Suppressor macrophage treated with lipopolysaccharide for 4 hours (primary cell): ENCODE measurements at places on chromosomes 5 and 9.
A peak's percentile ranks its signal among the peaks of the same experiment; 100 is the strongest.

DNA sequence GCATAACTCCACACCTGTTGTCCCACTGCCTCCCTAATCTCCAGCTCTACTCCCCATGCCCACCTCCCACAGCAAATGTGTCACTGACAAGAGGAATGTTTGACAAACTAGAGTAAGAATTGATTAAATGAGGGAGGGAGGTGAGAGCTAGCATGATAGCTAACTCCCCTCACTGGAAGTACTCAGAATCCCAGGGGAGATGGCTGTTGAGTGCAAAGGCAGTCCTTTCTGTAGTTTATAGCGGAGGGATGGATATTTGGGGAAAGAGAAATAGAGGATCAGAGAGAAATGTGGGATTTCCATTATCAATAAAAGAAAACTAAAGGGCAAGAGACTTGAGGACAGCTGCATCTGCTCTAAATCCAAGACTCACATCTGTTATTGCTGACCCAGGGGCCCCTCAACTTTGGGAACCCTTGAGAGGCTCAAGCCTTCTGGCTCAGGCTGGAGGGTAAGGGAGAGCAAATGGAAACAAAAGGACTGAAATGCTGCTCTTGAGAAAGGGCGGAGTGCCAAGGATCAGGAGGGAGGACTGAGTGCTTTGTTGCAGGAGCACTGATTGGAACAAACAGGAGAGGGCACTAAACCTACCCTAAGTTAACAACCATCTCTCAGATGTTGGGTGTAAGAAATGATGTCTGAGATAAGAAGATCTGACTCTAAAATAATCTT is 372.1 kb downstream of the NTRK2 start:
- DNase-seq, result no peak

DNA sequence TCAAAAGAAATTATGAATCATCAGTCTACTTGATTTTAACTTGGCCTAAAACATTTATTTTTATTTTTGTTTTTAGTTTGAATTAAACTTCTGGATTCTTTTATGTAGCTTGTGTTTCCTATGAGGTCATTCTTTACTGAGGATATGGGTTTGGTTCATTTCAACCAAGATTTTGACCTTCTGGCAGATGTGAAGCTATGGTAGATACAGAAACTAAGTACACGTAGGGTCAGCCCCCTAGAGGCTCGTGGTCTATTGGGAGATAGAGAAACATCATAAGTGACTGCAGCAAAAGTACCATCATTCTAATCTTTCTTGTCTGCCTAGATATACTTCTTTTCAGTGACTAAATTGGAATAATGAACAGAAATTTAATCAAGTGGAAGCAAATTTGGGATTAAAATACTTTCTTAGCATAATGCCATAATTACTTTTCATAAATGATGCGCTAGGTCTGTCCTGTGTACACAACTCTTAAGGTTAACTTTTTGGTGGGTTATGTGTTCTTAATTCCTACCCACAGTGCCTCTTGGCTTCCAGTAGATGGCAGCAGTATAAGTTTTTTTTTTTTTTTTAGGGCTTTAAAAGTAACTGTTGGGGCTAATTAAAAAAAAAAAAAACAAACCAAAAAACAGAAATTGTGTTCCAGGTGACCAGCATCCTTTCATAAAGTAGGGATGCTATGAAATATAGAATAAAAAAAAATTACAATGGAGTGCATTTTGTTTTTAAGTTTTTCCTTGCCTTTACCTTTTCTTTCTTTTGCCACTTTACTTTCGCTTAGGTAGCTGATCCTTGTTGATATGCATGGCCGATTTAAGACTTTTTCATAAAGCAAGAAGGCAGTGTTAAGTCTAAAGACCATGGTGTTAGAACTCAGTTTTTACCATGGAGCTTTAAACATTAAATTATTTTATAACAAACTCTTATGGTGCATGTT is 49.9 kb downstream of the LRRTM2 start:
- DNase-seq, result peak; percentile 11

GRCh38 chr5:92687821-92688722 is 892.9 kb downstream of the NR2F1-AS1 start:
- no peak for DNase-seq

DNA sequence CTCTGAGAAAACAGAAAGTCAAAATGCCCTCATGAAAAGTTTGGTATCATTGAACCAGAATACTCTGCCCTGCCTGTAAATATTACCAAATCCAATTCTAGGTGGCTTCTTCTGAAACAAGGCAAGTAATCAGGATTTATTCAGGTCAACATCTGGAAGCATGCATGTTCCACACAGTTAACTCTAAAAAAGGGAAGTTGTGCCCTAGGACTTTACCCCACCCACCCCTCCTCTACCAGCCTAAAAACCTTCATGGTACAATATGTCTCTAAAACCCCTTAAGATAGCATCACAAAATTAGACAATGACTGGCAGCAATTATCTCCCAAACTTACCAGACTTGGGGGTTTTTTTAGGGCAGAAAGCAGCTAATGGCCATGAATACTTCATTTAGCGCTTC is 414.8 kb upstream of the SLC30A5 start:
- DNase-seq, result no peak

GRCh38 chr5:154010660-154011059 is 28.1 kb downstream of the FAM114A2 start:
- DNase-seq, result no peak

- no peak for DNase-seq
Observed at GRCh38 chr5:159451197-159452052, 121.1 kb upstream of the IL12B start.

GRCh38 chr5:28234356-28234968 is 1196.1 kb upstream of the CDH9 start:
- DNase-seq, result no peak

GRCh38 chr9:97856857-97857605 is 4.0 kb downstream of the FOXE1 start:
- DNase-seq, result no peak

- no peak for DNase-seq
Observed at GRCh38 chr5:151892393-151892792, 32.3 kb downstream of the GLRA1 start.

DNA sequence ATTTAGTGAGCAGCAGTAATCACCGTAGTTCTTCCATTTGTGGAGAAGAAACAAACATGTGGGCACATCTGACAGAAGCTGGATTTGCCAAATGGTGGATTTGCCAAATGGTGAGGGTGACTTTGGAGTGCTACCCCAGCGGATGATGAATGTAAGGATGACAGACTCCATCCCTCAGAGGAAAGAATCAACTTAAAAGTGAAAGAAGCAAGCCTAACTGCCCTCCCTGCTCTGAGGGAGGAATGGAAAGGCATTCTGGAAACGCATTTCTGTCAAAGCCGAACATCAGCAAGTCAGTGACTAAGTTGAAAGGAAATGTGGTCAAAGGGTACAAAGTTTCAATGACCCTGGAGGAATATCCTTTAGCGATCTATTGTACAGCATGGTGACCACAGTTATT is 143.5 kb downstream of the GPBP1 start:
- DNase-seq, result peak; percentile 1

DNA sequence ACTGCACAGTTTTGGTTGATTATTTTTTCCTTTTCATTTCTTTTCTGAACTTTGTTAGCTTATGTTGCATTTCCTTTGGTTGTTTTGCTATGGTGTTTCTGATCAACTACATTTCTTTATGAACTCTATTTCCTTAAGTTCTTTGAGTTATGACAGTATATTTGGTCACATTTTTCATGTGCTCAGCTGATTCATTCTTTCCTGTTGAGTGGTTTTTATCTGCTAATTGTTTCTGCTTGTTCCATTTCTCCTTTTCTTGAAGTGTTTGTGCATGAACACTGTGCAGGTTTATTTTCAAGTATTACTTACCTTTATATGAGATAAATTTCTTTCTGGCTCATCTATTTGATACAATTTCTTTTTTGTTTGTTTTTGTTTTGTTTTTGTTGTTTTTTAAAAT is 50.9 kb upstream of the MACIR start:
- DNase-seq, result peak; percentile 54

DNA sequence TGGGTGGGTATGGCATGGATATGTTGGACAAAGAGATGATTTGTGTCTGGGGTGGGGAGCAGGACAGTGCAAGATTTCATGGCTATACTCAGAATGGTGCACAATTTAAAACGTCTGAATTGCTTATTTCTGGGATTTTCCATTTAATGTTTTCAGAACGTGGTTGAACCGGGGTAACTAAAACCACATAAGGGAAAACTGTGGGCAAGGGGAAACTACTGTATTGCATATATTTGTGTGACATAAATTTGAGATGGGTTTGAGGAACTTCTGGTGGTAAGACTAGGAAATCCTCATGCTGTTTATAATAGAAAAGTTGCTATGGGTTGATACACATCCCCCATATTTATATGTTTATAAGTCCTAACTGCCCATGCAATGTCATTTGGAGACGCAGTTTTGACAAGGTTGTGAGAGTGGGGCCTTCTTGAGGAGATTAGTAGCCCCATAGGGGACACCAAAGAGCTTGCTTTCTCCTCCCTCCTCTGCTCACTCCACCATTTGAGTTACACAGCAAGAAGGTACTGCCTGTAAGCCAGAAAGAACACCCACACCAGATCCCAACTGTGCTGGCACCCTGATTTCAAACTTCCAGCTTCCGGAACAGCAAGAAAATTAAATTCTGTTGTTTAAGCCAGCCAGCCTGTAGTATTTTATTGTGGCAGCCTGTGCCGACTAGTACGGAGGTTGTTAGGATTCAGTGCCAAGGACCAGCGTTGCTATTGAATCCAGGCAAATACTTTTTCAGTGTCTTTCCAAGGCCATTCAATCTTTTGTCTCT is 2118.9 kb downstream of the MAT2B start:
- DNase-seq, result peak; percentile 63

DNA sequence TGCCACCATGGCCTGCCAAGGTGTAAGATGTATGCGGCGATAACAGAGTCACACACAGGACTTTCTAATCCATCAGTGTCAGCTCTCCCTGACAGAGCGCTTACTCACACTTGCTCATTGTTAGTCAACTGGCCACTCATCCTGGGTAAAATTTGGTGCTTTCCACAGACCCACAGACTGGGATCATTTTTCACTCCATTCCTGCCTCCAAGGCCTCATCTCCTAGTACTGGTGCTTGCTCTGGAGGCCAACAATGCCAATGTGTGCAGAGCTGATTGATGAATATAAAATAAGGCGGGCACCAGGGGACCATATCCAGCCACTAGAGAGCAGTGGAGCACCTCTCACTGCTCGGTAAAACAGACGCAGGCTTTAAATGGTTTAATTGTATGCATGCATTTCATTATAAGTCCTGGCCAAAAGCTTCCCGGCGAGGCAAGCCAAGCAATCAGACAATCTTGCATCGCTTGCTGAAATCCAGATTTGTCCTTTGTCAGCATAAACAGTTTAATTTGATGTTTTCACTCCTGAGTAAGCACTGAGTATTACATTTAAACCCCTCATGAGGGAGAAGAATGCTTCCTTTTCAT is 22.3 kb downstream of the PSMB7 start:
- DNase-seq, result peak; percentile 83

GRCh38 chr9:93910196-93910595 is 45.0 kb downstream of the BARX1 start:
- no peak for DNase-seq

DNA sequence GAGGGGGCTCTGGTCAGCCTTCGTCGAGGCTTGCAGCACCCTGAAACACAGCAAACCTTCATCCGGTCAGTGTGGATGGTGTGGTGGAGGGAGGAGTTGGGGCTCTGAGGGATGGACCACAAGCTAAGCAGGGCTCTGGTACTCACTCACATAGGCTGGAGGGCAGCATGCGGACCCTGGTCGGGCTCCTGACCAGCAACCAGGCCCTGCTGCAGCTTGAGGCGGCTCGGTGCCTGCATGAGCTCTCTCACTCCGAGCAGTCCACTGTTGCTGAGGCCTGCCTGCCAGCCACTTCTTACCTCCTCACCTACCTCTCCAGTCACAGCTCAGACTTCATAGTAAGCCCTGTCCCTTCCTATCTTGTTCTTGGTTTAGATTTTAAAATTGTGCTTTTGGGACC is 2.5 kb downstream of the TMCO6 start:
- DNase-seq, result no peak

DNA sequence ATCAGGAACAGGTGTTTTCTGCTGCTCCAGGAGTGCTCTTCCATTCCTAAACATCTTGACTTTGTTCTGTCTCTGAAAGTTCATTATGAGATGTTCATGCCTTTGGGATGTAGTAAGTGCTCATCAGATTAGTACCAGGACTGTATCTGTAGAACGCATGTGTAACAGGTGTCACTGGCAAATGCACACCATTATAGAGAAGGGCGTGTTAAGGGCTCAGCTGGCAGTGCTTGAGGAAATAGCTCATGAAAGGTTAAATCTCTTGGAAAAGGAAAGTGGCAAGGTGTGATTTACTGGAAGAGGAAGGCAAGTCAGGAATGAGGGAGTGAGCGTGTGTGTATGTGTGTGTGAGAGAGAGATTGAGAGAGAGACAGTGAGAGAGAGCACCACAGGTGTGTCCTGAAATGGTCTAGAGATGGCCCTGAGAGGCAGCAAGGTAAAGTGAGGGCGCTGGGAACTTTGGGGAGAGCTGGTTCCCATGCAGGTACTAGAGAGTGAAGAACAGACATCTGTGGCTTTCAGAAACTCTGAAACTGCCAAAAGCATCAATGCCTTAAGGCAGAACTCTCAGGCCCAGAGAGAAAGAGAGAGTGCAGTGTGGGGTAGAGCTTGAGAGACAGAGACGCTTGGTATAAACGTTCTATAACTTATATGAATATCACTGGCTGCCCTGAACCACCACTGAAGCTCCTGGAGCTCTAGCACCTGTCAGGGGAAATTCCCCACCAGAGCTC is 13.7 kb upstream of the CXCL14 start:
- DNase-seq, result no peak

DNA sequence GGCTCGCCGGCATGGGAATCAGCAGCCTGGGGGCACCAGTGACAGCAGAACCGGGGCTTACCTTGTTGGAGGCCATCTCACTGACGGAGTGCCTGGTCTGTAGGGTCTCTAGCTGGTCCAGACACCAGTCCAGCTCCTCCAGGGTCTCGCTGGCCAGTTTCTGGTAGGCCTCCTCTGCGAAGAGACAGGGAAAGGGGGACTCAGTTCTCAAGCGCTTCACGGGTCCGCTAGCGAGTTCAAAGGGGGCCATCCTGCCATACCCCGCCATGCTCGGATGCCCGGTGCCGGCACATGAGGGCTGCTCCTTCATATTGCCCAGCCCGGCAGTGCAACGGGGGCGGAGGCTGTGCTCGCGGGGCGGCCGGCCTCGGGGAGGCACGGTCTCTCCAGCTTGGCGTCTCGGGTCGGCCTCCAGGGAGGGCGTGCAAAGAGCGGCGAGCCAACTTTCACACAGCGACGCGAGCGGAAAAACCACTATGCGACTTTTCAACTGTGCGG is 456.0 kb downstream of the RAB3C start:
- no peak for DNase-seq

GRCh38 chr5:153987301-153987700 is 51.4 kb downstream of the FAM114A2 start:
- no peak for DNase-seq

- peak; percentile 14 for DNase-seq
Observed at GRCh38 chr5:150023136-150023535, 22.6 kb downstream of the HMGXB3 start.

DNA sequence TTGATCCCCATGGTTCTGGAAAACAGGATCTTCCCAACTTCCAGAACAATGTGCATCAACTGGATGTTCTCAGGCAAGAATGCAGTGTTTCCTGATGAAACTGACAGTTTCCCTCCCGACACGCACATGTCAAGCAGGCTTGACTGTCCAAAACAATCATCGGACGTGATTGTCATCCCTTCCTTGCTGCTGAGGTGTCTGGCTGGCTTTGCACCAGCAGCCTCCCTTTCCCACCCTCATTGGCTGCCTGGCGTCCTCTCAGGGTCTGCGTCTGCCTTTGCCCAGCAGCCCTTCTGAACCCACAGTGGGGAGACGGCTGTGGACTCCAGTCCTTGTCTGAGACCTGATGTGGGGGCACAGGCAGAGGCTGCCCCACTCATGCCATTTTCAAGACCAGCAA is 110.8 kb downstream of the MARCHF3 start:
- DNase-seq, result no peak

GRCh38 chr9:69867081-69867814 is 46.6 kb downstream of the CFAP95 start:
- DNase-seq, result no peak
